ENCODE measurements at places on chromosomes 3 and 15. TPM values are rescaled to one million over a fixed set of nuclear protein-coding genes. Genes with fewer than 3 reads are reported as not detected.

- H3K4me1 ChIP-seq = peaks cover 3% of the 10 kb centered on the region
- no peaks in the 10 kb centered on the region for H3K36me3 ChIP-seq
- H3K4me3 ChIP-seq = no peak overlapping the region
- no peak for DNase-seq
- H3K27ac ChIP-seq = no peak overlapping the region
These were observed 16.8 kb downstream of the MST1R start for GRCh38 chr3:49886922-49887265.

DNA sequence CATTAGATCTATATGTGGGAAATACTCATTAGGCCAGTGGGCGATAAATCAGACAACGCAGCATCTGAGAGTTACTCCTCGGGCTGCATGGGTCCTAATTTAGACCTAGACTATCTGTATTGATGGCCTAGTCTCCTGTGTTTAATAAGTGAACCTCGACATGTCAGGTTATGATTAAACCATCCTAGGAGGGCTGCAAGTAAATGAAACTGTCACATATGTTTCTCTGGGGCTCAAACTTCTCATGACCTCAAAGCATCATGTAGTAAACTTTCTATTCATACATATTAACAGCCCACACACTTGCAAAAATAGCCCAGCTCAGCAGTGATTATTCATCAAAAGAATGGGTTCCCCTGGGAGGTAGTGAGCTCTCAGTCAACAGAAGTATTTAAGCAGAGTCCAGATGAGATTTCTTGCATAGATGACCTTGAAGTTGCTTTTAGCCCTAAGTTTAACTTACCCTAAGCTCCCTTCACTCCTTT lies 51.6 kb downstream of the RAB11A start:
- no peak overlapping the region for H3K27ac ChIP-seq
- no peaks in the 10 kb centered on the region for H3K36me3 ChIP-seq
- no peak overlapping the region for H3K4me3 ChIP-seq
- H3K27me3 ChIP-seq = no peaks in the 10 kb centered on the region
- H3K4me1 ChIP-seq = no peaks in the 10 kb centered on the region
- DNase-seq = no peak

- H3K36me3 ChIP-seq = no peaks in the 10 kb centered on the region
- H3K27ac ChIP-seq = no peak overlapping the region
- no peaks in the 10 kb centered on the region for H3K4me1 ChIP-seq
- no peak for DNase-seq
- no peak overlapping the region for H3K4me3 ChIP-seq
- H3K27me3 ChIP-seq = no peaks in the 10 kb centered on the region
These were observed 55.1 kb upstream of the ACAD9 start for GRCh38 chr3:128824132-128824850.

- H3K4me1 ChIP-seq = no peaks in the 10 kb centered on the region
- no peak for DNase-seq
- no peak overlapping the region for H3K4me3 ChIP-seq
- H3K27me3 ChIP-seq = no peaks in the 10 kb centered on the region
- H3K36me3 ChIP-seq = peaks cover 5% of the 10 kb centered on the region
- H3K27ac ChIP-seq = no peak overlapping the region
These were observed 12.5 kb downstream of the DNAH1 start for GRCh38 chr3:52328536-52329080.

DNA sequence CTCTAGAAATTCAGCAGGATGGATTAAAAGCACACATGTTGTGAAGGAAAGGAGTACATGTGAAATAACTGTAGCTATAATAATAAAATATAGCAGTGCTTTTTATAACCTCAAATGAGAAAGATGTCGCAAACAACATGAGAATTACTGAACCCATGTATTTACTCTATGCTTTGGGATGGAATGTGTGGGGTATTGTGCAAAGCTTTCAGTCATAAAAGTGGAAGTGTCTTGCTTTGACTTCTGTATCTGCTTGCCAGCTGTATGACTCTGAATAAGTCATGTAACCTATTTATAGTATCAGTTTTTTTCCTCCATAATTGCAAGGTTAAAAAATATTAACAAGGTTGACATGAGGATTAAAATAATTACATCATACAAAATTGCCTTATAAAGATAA lies 519.3 kb upstream of the CADM2 start:
- DNase-seq = no peak
- H3K27me3 ChIP-seq = no peaks in the 10 kb centered on the region
- no peaks in the 10 kb centered on the region for H3K4me1 ChIP-seq

DNA sequence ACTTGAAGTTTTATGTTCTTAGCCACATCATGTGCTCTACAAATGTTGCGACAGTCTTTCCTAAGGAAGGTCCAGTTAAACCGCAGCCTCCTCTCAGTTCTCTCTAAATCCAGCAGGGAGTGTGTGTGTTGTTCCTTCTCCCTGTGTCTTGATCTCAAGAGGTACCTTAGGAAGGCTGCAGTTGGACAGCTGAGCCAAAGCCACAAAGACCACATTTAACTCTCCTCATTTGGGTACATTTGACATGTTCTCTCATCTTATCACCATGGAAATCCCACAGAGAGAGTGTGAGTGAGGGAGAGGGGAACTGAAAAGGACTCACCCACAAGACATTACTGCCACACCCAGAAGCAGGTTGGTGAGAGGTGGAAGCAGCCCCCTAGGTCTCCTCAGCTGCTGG lies 79.5 kb downstream of the CD200R1L start:
- no peak for DNase-seq
- no peak overlapping the region for H3K27ac ChIP-seq
- no peaks in the 10 kb centered on the region for H3K27me3 ChIP-seq
- no peaks in the 10 kb centered on the region for H3K36me3 ChIP-seq
- H3K4me1 ChIP-seq = no peaks in the 10 kb centered on the region

GRCh38 chr15:53716909-53717876 lies 42.3 kb downstream of the WDR72 start:
- no peak overlapping the region for H3K4me3 ChIP-seq
- no peak for DNase-seq
- no peaks in the 10 kb centered on the region for H3K36me3 ChIP-seq
- H3K27ac ChIP-seq = no peak overlapping the region

STRC gene
- total RNA-seq = not detected

LRRN1 gene
- 5.2 TPM for total RNA-seq

WWTR1 gene
- 87.7 TPM for total RNA-seq

SLC9C1 gene
- total RNA-seq = not detected

C3orf22 gene
- total RNA-seq = not detected

Measured in upper lobe of right lung (tissue), 1 donor.